ENCODE measurements at places on chromosomes 2 and 18. TPM values are rescaled to one million over a fixed set of nuclear protein-coding genes. Genes with fewer than 3 reads are reported as not detected.

GRCh38 chr2:237824085-237824484 lies 25.5 kb downstream of the RBM44 start:
- no peaks in the 10 kb centered on the region for H3K27me3 ChIP-seq
- H3K4me1 ChIP-seq = peaks cover 2% of the 10 kb centered on the region
- no peak overlapping the region for H3K4me3 ChIP-seq
- DNase-seq = no peak
- no peaks in the 10 kb centered on the region for H3K36me3 ChIP-seq

Gene LRRTM1
- total RNA-seq = not detected

- H3K4me1 ChIP-seq = peaks cover 24% of the 10 kb centered on the region
- peak overlapping the region; percentile 63 for H3K27ac ChIP-seq
- no peaks in the 10 kb centered on the region for H3K36me3 ChIP-seq
- DNase-seq = peak; percentile 9
- H3K27me3 ChIP-seq = no peaks in the 10 kb centered on the region
Measured at GRCh38 chr2:181430406-181431118, 26.6 kb upstream of the ITGA4 start.

Gene DQX1
- total RNA-seq = 0.41 TPM

Gene IL18RAP
- total RNA-seq = 7.4 TPM

- no peaks in the 10 kb centered on the region for H3K27me3 ChIP-seq
- peaks cover 20% of the 10 kb centered on the region for H3K4me1 ChIP-seq
- H3K27ac ChIP-seq = no peak overlapping the region
- H3K36me3 ChIP-seq = no peaks in the 10 kb centered on the region
Measured at GRCh38 chr2:203585516-203585915, 50.4 kb upstream of the RAPH1 start.

GRCh38 chr18:9971313-9971920 lies 57.6 kb downstream of the VAPA start:
- H3K4me1 ChIP-seq = peaks cover 17% of the 10 kb centered on the region
- H3K4me3 ChIP-seq = no peak overlapping the region
- H3K27me3 ChIP-seq = peaks cover 28% of the 10 kb centered on the region
- H3K36me3 ChIP-seq = no peaks in the 10 kb centered on the region
- H3K27ac ChIP-seq = no peak overlapping the region
- DNase-seq = peak; percentile 80

Gene FRZB
- not detected for total RNA-seq

DNA sequence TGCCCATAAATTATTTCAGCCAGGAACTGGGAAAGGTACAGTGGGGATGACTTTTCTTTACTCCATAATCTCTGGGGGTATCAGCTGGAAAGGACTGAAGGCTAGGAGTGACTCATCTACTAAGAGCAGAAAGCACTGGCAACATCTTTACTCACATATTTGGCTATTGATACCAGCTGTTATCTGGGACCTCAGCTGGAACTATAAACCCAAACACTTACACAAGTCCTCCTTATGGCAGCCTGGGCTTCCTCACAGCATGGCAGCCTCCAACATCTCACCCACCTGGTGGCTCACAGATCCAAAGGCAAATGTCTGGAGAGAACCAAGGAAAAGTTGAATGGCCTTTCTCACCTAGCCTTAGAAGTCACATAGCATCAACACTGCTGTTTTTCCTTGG lies 379.0 kb upstream of the RND3 start:
- no peak for DNase-seq
- H3K36me3 ChIP-seq = no peaks in the 10 kb centered on the region
- H3K27me3 ChIP-seq = no peaks in the 10 kb centered on the region
- no peaks in the 10 kb centered on the region for H3K4me1 ChIP-seq
- no peak overlapping the region for H3K4me3 ChIP-seq

GRCh38 chr2:235026649-235027557 lies 75.1 kb downstream of the SH3BP4 start:
- no peak overlapping the region for H3K4me3 ChIP-seq
- no peaks in the 10 kb centered on the region for H3K36me3 ChIP-seq
- no peak overlapping the region for H3K27ac ChIP-seq
- DNase-seq = no peak
- H3K4me1 ChIP-seq = no peaks in the 10 kb centered on the region

Gene IL36B
- not detected for total RNA-seq

- DNase-seq = no peak
- peaks cover 2% of the 10 kb centered on the region for H3K27me3 ChIP-seq
- H3K4me3 ChIP-seq = no peak overlapping the region
- no peaks in the 10 kb centered on the region for H3K4me1 ChIP-seq
- H3K27ac ChIP-seq = no peak overlapping the region
Measured at GRCh38 chr2:239815671-239816070, 209.5 kb downstream of the NDUFA10 start.

DNA sequence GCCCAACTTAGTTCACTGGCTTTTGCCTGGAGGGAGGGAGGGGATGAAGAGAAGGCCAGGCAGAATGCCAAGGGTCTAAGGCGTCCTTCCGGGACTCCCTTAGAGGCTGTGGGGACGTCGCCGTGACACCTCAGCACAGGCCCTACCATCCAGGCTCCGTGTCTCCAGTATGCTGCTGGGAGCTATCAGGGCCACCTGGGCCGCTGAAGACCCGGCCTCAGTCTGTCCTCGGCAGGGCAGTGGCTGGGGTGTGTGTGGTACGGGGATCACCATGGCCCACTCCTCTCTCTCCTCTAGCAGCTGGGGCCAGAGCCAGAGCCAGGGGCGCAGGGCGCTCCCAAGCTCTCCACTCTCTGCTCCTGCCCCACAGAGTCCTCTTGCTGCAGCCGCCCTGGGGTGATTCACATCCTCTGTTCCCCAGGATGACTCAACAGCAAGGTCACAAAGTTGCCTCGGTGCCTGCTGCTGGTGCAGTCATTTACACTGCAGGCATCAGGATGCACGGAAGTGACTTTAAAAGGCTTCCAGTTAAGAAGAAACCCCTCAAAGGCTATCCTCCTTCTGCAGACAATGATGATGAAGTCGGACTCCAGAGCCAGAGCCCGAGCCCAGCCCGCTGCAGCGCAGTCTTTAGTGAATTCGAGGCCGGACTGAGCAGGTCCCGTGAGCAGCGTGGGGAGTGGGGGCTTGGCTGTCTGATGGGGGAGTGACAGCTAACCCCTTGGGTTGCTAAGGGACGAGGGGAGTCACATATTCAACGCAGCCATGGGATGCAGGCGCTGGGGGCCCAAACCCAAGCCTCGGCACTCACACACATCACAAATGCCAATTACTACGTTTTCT lies 31.9 kb downstream of the SNORC start:
- H3K4me1 ChIP-seq = peaks cover 10% of the 10 kb centered on the region
- H3K36me3 ChIP-seq = no peaks in the 10 kb centered on the region
- peak overlapping the region; percentile 28 for H3K27ac ChIP-seq
- peak; percentile 80 for DNase-seq

GRCh38 chr2:204863336-204863735 lies 318.1 kb downstream of the PARD3B start:
- H3K27me3 ChIP-seq = peaks cover 4% of the 10 kb centered on the region
- H3K27ac ChIP-seq = no peak overlapping the region
- no peak overlapping the region for H3K4me3 ChIP-seq
- H3K4me1 ChIP-seq = no peaks in the 10 kb centered on the region
- no peaks in the 10 kb centered on the region for H3K36me3 ChIP-seq

DNA sequence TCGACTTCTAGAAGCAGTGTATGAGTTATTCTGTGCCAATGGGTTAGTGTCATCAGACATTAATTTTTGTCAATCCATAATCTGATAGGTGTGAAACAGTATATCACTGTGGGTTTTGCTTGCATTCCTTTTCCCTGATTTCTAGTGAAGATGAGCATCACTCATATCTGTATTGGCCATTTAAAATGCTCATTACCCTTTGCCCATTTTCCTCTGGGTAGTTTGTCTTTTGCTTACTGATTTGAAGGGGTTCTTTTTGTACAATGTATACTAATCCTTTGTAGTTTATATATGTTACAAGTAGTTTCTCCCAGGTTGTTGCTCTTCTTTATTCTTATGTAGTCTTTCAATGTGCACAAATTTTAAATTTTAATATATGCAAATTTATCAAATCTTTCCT lies 152.2 kb downstream of the TPGS2 start:
- no peaks in the 10 kb centered on the region for H3K36me3 ChIP-seq
- H3K27me3 ChIP-seq = peaks cover 19% of the 10 kb centered on the region
- no peak for DNase-seq

- no peak overlapping the region for H3K4me3 ChIP-seq
- H3K27me3 ChIP-seq = no peaks in the 10 kb centered on the region
- no peak overlapping the region for H3K27ac ChIP-seq
- no peaks in the 10 kb centered on the region for H3K36me3 ChIP-seq
- H3K4me1 ChIP-seq = no peaks in the 10 kb centered on the region
- DNase-seq = no peak
Measured at GRCh38 chr2:18959952-18960717, 370.8 kb upstream of the NT5C1B start.

Gene RIT2
- not detected for total RNA-seq

DNA sequence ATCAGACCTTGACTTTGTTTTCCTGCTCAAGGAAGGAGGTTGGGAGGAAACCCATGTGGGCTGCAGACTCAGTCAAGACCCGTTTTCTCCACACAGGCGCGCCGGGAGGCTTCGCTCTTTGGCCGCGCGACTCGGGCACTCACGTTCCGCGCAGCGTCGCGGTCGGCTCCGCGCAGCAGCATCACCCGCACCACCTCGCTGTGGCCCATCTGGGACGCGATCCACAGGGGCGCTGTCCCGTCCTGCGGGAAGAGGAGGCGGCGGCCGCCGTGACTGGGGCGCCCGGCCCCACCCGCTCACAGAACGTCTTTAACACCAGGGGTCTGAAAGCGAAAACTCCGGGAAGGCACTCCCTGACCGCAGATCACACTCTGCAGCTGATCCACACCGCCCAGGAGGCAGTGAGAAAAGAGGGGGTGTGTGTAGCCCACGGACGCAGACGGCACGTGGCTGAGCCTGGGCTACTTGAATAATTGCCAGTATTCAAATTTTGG lies 33.1 kb upstream of the NPC1 start:
- no peak overlapping the region for H3K27ac ChIP-seq
- peaks cover 38% of the 10 kb centered on the region for H3K27me3 ChIP-seq
- H3K4me3 ChIP-seq = peak overlapping the region; percentile 36
- DNase-seq = peak; percentile 29
- peaks cover 2% of the 10 kb centered on the region for H3K4me1 ChIP-seq
- H3K36me3 ChIP-seq = no peaks in the 10 kb centered on the region

GRCh38 chr2:120769076-120769786 lies 33.6 kb downstream of the GLI2 start:
- no peak overlapping the region for H3K4me3 ChIP-seq
- H3K27me3 ChIP-seq = no peaks in the 10 kb centered on the region
- no peaks in the 10 kb centered on the region for H3K4me1 ChIP-seq
- no peak overlapping the region for H3K27ac ChIP-seq
- DNase-seq = no peak

- no peak overlapping the region for H3K27ac ChIP-seq
- no peaks in the 10 kb centered on the region for H3K4me1 ChIP-seq
- no peak for DNase-seq
- H3K4me3 ChIP-seq = no peak overlapping the region
Measured at GRCh38 chr2:204722207-204722606, 176.9 kb downstream of the PARD3B start.

DNA sequence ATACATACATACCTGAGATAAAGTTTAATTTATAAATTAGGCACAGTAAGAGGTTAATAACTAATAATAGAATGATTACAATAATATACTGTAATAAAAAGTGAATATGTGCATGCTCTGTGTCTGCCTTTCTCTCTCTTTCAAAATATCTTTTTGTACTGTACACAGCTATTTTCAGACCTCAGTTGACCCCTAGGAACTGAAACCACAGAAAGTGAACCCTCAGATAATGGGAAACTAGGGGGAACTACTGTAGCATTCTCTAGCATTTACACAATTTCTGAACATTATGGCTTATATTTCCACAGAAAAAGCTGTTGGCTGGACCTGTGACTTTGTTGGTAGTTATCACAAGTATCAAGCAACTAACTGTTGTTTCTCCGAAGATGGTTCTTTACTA lies 25.9 kb downstream of the WDR75 start:
- no peaks in the 10 kb centered on the region for H3K27me3 ChIP-seq
- H3K27ac ChIP-seq = no peak overlapping the region
- peaks cover 1% of the 10 kb centered on the region for H3K4me1 ChIP-seq
- H3K36me3 ChIP-seq = peaks cover 64% of the 10 kb centered on the region
- H3K4me3 ChIP-seq = no peak overlapping the region

DNA sequence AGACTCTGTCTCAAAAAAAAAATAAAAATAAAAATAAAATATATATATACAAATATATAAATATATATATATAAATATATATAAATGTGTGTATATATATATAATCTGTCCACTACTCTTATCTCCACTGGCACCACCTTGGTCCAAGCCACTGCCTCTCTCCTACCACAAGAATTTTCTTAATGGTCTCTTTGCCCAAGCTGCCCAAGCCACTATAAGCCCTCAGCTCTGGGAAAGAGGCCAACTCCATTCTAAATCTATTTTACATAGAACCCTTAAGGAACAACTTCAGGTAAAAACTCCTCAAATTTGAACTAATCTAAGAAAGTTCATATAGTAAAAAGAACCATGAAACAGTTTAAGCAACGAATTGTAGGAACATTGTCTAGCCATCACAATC lies 45.6 kb upstream of the GREB1L start:
- no peak overlapping the region for H3K27ac ChIP-seq
- no peak for DNase-seq
- H3K4me1 ChIP-seq = no peaks in the 10 kb centered on the region
- peaks cover 11% of the 10 kb centered on the region for H3K27me3 ChIP-seq

DNA sequence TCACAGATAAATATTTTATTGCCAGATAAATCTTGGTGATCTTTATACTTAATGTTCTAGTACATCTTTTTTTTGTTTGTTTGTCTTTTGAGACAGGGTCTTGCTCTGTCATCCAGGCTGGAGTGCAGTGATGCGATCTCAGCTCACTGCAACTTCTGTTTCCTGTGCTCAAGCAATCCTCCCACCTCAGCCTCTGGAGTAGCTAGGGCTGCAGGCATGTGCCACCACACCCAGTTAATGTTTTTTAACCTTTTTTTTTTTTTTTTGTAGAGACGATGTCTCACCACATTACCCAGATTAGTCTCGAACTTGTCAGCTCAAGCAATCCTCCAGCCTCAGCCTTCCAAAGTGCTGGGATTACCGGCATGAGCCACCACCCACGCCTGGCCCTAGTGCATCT lies 9.1 kb upstream of the C1GALT1C1L start:
- H3K27ac ChIP-seq = no peak overlapping the region
- no peaks in the 10 kb centered on the region for H3K36me3 ChIP-seq

Gene GALNT3
- total RNA-seq = 5.5 TPM

Gene FOXD4L1
- total RNA-seq = 0.14 TPM

Gene GLI2
- not detected for total RNA-seq

GRCh38 chr18:9067823-9068222 lies 34.7 kb upstream of the NDUFV2 start:
- peaks cover 13% of the 10 kb centered on the region for H3K4me1 ChIP-seq
- no peak overlapping the region for H3K4me3 ChIP-seq
- H3K36me3 ChIP-seq = no peaks in the 10 kb centered on the region

DNA sequence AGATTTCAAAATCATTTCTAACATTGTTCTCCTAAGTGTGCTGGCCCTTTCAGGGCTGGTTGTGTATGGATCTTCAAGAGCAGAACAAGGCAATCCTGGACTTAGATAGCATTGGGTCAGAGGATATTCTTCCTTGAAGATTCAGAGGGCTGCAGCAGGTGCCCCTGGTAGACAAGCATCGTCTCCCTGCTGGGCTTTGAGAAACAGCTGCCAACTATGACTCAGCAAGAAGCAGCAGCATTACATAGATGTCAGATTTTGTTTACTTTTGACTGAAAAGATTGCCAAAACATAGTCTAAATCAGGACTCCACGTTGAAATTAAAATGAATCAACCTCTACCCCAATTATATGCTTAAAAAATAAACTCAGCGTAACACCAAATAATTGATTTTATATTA lies 618.8 kb downstream of the SOCS6 start:
- H3K27me3 ChIP-seq = no peaks in the 10 kb centered on the region
- no peak overlapping the region for H3K27ac ChIP-seq
- DNase-seq = no peak
- H3K4me3 ChIP-seq = no peak overlapping the region
- peaks cover 7% of the 10 kb centered on the region for H3K4me1 ChIP-seq

Gene SMYD5
- total RNA-seq = 50.5 TPM
